ENCODE measurements at places on chromosomes 1 and 21.

- no peak for DNase-seq
Measured at GRCh38 chr1:65995336-65995735, 202.6 kb downstream of the PDE4B start.

GRCh38 chr21:44609193-44609592, 2.7 kb upstream of the KRTAP10-8 start:
- DNase-seq, result no peak

DNA sequence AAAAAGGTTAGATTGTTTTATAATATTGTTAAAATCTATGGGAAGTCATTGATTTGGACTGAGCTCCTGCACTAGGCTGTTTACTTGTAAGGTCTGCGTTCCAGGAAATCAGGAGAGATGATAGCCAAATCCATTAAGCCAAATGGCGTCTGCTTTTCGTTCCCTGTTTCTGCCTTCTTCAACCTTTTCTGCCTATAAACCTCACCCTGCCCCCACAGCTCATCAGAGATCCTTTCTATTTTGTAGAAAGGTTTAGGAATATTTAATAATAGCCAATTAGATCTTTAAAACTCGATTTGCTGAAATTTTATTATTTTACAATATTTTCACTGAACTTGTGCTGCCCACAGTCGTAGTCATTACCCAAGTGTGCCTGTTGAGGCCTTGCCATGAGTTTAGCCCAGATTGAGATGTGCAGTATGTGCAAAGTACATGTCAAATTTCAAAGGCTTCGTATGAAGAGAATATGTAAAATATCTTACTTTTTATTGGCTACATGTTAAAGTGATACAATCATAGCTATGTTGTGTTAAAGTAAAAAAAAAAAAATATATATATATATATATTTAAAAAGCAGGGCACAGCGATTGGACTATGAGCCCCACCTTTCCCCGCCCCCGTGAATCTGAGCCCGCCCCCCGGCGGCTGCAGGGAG, 444 bp upstream of the IARS2 start:
- no peak for DNase-seq

DNA sequence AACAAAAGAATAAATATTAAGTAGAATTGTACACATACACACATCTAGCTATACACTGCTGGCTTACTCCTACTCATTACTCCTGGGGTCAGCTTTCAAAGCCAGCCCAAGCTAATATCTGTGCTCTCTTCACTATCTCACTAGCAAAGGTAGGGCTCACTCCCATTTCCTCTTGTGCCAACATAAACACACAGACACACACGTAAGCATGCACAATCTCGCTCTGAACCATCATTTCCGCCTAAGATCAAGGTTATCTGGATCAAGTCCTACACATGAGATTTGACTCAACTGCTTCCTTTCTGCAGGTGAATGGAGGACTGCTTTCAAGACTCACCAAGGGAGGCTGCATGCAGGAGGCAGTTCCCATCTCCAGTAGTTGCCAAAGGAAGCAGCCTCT, 28.8 kb upstream of the MTMR11 start:
- no peak for DNase-seq

DNA sequence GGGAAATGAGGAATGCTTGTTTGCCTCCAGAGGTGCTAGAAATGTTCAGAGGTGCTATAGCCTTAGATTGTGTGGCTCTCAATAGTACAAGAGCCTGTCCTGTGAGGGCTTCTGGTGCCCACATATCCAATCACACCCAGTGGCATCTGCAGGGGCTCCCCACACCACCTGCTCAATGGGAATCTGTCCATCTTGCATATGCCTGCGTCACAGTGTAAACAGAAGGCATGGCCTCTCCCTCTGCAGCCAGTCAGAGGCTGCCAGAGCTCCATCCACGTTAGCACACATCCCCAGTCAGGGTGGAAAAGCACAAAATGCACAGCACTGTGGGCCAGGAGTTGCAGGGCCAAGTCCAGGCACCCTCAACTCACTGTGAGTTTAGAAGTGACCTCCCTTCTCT, 113.6 kb upstream of the GRIK3 start:
- no peak for DNase-seq

DNA sequence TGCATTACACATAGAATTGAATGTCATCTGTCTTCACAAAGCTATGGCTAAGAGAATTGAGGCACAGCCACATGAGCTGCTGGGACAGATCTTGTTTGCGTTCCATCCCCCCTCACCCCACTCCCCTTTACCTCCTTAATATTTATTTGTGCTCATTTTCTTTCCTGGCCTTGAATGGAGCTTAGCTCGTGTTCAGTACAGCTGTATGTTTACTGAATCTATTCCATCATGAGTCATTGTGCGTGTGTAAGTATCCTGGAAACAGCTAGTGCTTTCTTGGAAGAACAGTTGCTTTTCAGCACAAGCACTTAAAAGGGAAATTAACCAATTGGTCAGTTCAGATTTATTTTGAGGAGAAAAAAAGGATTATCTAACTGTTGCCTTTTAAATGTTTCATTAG, 14.7 kb downstream of the PROX1 start:
- DNase-seq, result peak; percentile 95

DNA sequence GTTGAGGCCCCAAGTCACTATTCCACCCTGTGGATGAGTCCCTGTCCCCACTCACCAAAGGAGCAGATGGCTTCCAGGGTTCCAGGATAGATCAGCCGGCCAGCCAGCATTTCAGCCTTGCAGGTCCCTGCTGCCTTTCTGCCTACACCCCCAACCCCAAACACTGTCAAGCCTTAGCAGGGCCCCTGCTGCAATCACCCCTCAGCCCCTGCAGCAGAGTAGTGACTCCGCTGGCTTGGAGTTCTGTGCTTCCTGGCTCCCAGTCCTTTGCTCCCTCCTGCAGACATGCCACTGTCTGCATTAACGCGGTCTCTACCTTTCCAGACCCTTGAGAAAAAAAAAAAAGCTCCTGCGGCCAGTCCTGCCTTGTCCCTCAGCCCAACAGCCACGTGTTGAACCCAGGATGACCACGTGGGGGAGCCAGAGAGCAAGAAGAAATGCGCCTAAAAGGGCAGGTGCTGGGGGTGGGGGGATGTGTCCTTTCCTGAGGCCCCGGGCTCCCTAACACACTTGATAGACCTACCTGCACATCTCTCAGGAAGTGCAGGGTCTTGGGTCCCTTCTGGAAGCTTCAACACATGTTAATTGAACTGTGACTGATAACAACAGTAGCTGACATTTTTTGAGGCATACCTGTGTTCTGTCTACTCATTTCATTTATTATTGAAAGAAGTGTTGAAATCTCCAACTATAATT, 37.4 kb downstream of the RASSF5 start:
- peak; percentile 64 for DNase-seq

- no peak for DNase-seq
Measured at GRCh38 chr21:34202553-34203372, 129.4 kb downstream of the MRPS6 start.

GRCh38 chr1:52814465-52814864, 28.1 kb upstream of the ZYG11A start:
- DNase-seq, result no peak

- DNase-seq, result no peak
Measured at GRCh38 chr1:209746451-209747165, 9.2 kb upstream of the TRAF3IP3 start.

- DNase-seq, result no peak
Measured at GRCh38 chr1:94406446-94406845, 11.7 kb upstream of the ABCD3 start.

- DNase-seq, result peak; percentile 96
Measured at GRCh38 chr1:117093091-117093534, 28.4 kb downstream of the TRIM45 start.

DNA sequence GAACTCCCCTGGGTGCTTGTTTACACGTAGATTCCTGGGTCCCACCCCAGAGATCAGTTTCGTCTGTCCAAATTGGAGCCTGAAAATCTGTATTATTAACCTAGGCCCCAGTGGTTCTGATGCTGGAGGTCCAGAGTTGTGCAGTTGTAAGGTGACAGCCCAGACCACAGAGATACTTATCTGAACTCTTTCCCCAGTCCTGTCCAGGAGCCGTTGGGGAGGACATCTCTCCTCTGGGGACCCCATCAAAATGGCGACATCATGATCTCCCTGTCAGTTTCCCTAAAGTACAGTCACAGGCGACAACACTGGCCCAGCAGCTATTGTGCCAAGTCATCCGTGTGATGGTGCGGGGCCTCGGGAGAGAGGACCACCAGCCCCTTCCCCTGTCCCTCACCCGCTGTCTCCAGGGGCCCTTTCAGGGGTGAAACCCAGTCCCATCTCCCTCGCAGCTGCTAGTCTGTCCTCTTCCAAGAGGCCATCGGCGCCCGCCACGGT, 749 bp upstream of the EFHD2 start:
- DNase-seq, result no peak

- DNase-seq, result no peak
Measured at GRCh38 chr1:38565020-38565491, 294.5 kb downstream of the RRAGC start.

DNA sequence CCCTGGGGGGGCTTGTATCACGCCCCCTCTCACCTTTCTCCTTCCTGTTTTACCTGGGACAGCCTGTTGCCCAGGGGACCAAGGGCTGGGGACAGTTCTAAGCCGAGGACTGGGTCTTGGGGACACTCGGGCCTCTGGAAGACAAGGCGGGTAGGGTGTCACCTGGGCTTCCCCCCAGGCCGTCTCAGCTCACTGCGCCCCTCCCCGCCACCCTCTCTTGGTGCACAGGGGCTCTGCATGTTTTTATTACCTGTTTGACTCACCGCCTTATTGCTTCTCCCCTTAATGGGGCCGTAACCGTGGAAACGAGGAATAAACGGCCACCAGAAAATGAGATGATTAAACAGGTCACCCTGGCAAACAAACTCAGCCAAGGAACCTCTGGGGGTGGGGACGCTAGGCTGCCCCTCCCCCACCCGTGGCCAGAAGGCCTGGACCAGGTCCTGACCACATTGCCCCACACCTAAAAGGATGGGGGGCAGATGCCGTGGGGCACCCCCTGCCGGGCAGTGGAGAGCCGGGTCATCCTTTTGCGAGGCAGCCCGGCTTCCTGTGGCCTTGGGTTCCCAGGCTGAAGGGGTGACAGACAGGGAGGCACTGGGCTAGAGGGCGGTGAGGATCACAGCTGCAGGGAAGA, 109.9 kb downstream of the CASZ1 start:
- DNase-seq, result no peak

DNA sequence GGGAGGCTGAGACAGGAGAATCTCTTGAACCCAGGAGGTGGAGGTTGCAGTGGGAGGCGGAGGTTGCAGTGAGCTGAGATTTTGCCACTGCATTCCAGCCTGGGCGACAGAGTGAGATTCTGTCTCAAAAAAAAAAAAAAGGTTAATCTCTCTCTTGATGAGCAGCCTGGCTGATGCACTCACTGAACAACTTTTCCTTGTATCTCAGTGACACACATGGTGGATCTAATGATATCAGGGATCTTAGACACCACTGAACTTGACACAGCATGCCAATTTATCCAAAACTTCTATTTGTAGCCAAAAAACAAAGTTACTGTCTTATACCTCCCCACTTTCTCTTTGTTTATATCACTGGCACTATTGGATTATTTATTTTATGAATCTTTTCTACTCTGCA, 16.2 kb downstream of the RHBDL2 start:
- no peak for DNase-seq

- no peak for DNase-seq
Measured at GRCh38 chr1:201344206-201345080, 33.0 kb downstream of the TNNT2 start.

- DNase-seq, result peak; percentile 77
Measured at GRCh38 chr1:1004780-1005697, 5.1 kb upstream of the HES4 start.

- DNase-seq, result no peak
Measured at GRCh38 chr1:24955161-24955560, 25.1 kb upstream of the RUNX3 start.

GRCh38 chr1:56300836-56301235, 278.5 kb downstream of the PLPP3 start:
- no peak for DNase-seq

DNA sequence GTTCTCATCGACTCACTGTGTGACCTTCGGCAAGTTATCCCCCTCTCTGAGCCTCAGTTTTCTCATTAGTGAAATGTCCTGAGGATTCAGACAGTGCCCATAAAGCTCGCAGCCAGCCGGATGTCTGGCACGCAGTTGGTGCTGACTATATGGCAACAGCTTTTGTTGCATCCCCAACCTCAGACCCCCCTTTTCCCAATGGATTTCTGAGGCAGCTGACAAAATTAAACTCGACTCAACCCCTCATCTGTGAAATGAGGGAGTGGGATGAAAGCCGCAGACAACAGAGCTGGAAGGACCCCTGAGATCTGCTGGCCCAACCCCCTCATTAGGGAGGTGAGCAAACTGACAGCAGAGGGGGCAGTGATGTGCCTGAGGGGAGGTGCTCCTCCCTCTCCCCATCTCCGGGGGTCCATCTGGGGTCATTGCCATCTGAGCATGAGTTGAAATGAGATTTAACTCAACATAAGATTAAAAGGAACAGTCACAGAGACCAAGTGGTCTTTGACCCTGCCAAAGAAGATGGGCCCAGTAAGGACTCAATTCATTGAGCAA, 40.4 kb downstream of the NKAIN1 start:
- DNase-seq, result no peak

GRCh38 chr1:184743062-184743756, 11.4 kb downstream of the EDEM3 start:
- no peak for DNase-seq

GRCh38 chr1:41019353-41019745, 2.2 kb downstream of the SLFNL1 start:
- no peak for DNase-seq

- DNase-seq, result no peak
Measured at GRCh38 chr1:243316366-243316989, 60.6 kb downstream of the SDCCAG8 start.

DNA sequence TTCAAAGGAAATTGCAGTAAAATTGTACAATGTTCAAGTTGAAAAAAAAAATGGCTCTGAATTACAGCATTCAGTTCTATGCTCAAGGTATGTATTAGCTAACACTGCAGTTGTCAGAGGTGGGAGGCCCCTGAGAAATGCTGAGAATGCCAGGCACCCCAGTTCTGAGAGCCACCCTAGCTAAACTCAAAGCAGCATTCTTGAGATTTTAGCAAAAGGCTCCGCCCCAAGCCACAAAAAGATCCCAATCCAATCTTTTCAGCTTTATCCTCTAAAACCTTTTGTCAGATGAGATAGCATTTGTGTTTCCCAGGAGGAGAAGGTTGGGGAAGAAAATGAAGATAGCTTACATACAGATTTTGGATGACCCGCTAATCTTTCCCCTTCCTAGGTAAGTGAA, 68.8 kb downstream of the SMYD2 start:
- no peak for DNase-seq

DNA sequence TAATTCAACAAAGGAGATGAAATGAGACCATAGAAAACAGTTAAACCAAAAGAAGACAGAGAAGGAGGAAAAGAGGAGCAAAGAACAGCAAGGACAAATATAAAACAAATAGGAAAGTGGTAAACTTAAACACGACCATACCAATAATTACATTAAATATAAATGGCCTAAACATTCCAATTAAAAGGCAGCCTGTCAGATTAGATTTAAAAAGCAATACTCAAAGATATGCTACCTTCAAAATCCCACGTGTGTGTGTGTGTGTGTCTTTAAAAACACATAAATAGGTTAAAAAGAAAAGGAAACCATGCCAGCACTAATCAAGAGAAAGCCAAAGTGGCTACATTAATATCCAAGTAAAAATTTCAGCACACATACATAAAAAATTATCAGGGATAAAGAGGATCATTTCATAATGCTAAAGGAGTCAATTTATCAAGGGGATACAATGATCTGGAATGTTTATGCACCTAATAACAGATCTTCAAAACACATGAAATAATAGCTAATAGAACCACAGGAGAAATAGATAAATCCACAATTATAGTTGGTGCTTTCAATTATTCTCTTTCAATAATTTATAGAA, 355.7 kb upstream of the POU3F1 start:
- DNase-seq, result no peak
